NCI-H345 (cell line): ENCODE measurements at places on chromosomes 7 and 10.

DNA sequence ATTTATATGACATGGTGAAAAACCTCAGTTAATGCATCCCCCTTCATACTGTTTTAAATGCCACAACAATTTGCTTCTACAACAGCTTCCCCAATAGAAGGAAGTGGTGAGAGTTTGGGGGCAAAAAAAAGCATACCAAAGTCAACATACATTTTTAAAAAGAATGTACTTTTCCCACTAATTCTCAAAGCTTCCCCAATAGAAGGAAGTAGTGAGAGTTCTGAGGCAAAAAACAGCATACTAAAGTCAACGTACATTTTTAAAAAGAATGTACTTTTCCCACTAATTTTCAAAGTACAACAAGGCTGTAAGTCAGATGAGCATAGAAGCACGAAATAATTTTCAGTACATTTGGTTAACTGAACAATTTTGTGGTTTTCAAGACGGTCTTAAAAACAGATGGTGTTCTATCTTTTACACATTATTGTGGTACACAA lies 24.0 kb downstream of the WASL start:
- DNase-seq: no peak

- no peak for DNase-seq
Observed at GRCh38 chr10:9898633-9899395, 1118.9 kb upstream of the CELF2 start.

DNA sequence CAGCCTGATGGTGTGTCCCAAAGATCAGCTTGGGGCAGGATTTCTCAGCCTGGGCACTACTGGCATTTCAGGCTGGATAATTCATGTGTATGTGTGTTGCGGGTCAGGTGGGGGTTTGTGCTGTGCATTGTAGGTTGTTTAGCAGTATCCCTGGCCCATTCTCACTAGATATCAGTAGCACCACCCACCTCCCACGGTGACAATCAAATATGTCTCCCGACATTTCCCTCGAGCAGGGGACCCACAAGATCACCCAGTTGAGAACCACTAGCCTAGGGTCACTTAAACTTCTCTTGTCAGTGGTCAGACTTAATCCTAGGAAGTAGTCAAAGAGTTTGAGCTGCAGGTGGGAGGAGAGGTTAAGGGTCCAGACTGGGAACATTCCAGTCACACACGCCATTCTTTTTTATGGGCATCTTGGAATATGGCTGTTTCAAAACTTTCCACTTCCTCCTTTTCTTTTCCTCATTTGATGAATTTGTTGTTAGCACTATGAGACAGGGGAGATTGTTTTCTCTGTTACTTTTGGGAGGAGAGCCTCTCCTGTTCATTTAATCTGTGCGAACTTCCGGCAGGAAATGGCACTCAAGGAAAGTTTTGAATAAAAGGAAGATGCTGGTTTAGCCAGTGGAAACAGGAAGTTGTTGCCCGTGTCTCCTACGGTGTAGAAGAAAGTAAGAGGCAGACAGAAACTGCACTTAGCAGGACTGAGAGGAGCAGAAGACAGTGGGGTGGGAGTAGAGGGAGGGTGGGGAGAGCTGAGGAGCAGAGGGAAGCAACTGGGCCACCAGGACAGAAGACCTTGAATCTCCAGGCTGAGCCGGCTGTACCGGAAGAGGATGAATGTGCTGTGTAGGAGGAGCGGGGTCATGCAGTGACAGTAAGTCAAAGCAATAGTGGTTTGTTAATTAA lies 17.6 kb upstream of the EXOC6 start:
- no peak for DNase-seq

DNA sequence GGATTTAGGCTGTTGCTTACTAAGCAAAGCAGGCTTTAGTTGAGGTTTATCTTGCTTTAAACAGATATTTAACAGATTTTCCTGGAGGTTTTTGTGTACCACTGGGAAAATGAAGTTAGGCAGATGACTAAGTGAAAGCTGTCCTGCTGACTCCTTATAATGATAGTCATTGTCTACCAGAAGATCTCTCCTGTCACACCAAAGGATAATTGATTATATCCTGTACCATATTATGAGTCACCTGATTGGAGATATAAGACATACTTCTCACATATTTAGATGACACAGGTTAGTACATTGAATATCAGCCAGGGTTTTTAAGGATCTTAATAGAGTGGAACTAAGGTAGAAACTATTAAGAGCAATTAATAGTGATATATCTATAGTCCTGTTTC lies 68.4 kb downstream of the PTEN start:
- DNase-seq: no peak

- no peak for DNase-seq
Observed at GRCh38 chr7:151863386-151864079, 13.4 kb downstream of the PRKAG2 start.

GRCh38 chr10:3763035-3763456 lies 22.0 kb downstream of the KLF6 start:
- no peak for DNase-seq

DNA sequence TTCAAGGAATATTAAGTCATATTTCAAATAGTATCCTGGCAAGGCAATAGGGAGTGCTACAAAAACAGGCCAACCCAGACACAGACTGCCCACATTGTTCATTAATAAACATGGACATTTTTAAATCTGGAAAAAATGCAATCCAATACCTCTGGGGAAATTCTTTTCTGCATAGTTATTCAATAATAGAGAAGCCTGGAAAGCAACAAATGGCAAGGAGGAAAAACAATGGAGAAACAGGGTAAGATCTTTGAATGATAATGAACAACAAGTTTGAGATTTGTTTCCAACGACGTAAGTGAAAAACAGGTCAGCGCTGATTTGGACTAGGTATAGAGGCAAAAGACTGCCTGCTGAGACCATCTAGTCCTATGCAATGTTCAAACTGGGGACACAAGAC lies 44.7 kb upstream of the ZNF800 start:
- DNase-seq: no peak

DNA sequence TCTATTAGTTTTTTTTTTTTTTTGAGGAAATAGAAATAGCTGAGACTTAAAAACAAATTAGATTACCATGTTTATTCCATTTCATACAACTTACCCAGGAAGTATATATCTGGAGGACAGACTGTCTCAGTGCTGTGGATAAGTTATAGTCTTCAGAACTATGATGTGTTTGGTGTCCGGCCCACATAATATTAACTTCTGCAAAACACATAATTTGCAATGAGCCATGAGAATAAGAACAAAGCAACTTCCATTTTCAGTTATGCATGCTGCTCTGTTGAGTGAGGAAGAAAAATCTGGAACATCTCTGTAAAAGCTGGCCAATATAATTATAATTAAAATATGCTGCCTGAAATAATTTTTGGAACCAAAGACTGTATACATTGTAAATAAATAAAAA lies 130.9 kb downstream of the AGMO start:
- no peak for DNase-seq

- DNase-seq: no peak
Observed at GRCh38 chr10:109912335-109913281, 10.7 kb downstream of the XPNPEP1 start.

DNA sequence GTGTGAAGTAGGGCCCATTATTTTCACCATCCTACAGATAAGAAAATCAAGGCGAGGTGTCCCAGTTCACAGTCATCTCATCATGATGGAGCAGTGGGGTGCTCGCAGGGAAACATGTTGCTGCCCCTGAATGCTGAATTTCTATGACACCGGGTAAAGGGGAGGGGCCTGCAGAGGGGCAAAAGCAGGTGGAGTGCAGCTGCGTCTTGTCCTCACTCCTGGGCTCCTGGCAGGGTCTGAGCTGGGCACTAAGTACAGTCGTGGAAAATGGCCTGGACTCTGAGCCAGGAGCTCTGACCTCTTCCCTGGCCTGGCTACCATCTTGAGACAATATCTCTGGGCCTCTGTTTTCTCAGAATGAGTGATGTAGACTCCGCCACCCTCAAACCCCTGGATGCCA lies 253.1 kb upstream of the PITRM1 start:
- DNase-seq: no peak

GRCh38 chr10:113453351-113453750 lies 99.5 kb upstream of the HABP2 start:
- DNase-seq: no peak

- no peak for DNase-seq
Observed at GRCh38 chr10:104267721-104268404, 1.1 kb upstream of the GSTO2 start.

- no peak for DNase-seq
Observed at GRCh38 chr10:14016011-14016536, 314.6 kb downstream of the FRMD4A start.

DNA sequence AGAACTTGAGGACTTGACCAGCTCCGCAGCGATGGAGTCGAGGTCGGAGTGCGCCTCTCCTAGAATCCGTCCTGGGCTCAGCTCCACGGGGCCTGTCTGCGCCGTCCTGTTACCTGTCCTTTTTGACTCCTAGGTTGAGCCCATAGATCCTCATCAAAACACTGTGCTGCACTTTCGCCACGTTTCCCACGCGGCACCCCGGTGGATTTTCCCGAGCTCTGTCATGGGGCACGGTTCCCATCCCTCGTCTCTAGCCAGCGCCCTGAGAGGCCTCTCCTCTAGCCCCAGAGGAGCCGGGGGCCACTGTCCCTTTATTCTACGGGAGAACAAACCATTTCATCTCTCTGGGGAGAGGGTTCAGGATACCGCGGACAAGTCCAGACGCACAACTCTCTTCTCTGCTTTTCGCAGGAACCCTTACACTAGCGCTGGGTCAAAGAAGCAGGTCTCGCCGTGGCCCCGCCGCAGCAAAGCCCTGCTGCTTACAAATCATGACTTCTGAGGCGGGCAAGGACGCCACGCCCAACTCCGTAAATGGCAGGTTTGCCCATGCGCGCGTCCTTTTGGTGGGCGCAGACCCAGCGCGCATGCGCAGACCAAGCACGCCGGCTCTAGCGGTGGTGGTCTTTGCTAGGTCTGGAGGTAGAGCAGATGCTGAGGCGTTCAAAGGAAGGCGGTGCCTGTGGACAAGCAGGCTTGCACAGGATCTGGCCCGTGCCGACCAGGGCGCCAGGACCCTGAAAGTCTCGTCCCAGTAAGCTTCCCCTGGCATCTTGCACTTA lies 10.3 kb upstream of the ANKRD7 start:
- peak; percentile 90 for DNase-seq

GRCh38 chr7:38628630-38629385 lies 2.4 kb downstream of the AMPH start:
- DNase-seq: no peak

DNA sequence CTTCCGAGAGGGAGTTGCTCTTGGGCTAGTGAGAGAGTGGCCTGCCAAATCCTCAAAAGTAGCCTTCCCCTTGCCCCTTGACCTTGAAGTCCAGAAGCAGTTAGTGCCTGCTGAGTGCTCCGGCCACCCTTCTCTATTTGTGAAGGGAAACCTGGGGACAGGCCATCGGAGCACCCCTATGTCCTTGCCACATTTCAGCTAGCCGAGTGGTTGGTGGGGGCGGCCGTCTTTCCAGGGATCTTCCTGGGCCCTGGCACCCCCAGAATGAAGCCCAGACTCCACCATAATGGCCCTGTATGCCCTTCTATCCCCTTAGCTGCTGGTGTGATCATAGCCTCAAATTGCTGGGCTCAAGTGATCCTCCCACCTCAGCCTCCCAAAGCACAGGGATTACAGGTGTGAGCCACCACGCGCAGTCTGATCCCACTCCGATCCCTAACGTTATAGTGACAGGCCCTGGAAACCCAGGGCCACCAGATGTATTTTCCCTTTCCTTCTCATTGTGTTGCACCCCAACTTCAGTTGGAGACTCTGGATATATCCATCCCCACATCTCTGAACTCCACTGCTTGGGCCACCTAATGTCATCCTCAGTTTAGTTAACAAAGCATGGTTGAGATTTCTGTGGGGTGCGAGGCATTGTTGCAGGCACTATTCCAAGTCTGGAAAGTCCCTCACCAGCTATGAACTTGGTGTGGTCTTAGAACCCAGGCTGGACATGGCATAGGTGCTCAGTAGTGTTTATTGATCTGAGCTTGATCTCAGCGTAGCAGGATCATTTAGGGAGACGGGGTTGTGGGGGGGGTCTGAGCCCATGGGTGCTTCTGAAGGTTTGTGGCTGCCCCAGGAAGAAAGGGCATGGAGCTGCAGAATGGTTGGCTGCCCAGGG lies 1.6 kb downstream of the TSPAN14 start:
- no peak for DNase-seq

DNA sequence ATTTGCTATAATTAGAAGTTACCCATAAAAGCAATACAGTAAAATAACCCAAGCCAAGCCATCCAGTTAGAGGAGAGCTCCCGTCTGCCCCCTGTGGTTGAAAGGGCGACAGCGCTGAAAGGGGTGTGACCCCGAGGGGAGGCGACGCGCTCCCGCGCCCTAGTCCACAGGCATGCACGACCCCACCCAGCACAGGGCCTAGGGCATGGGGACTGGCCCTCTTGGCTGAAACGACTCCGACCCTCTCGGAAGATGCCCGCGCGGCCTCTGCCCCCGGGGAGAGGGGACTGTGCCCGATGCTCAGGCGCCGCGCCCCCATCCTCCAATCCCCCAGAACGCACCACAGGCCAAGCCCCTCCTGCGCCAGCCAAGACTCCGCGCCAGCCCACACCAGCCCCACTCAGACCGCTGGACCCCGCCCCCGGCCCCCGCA lies 64.0 kb downstream of the CSGALNACT2 start:
- DNase-seq: peak; percentile 41

DNA sequence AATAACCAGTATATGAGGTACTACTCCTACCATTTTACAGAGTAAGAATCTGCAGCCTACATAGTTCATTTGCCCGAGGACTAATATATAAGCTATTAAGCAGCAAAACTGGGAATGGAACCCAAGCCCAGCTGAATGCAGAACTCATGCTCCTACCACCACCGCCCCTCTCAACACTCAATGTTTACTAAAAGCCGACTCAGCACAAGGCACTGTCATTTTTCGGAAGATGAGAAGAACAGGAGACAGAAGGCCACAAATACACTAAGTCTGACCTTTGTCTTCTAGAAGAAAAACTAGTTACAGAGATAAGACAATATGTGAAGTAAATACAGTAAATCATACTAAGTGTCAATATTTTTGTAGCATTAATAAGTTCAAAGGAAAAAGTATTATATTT lies 40.6 kb upstream of the SLIT1 start:
- no peak for DNase-seq

DNA sequence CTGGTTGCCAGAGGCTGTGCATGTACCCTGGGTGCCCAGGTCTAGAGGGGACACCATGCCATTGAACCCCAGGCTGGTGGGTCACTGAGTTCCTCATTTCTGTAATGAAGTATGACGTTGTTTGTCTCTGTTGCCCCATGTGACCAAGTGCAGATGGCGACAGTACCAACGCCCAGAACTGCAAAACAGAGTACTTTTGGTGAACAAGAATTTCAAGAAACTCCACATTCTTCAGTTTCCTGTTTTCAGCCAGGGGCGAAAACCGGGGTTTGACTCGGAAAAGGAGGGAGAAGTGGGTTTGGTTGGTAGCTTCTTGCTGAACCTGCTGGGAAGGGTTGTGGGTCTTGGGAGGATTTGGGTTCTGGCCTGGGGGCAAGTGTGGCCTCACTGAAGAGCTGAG lies 18.2 kb downstream of the CYP17A1 start:
- DNase-seq: no peak
